HT-29 (cell line): ENCODE measurements at places on chromosomes 7 and 10. TPM values are rescaled to one million over a fixed set of nuclear protein-coding genes. Genes with fewer than 3 reads are reported as not detected.

GRCh38 chr10:11760861-11761260 is 18.7 kb downstream of the ECHDC3 start:
- DNase-seq, result no peak

GRCh38 chr7:66664590-66665293 is 36.1 kb downstream of the KCTD7 start:
- no peak for DNase-seq

GRCh38 chr10:12417331-12417730 is 68.0 kb downstream of the CAMK1D start:
- no peak for DNase-seq

GRCh38 chr10:75959209-75959608 is 527.8 kb downstream of the LRMDA start:
- DNase-seq, result no peak

Gene OR9A2
- total RNA-seq, result 0.29 TPM in 1 of 2 replicates, not detected in the other

- DNase-seq, result no peak
These were observed 26.8 kb upstream of the PSAP start for GRCh38 chr10:71877821-71878220.

- no peak for DNase-seq
These were observed 14.7 kb upstream of the MTPN start for GRCh38 chr7:135991906-135992305.

DNA sequence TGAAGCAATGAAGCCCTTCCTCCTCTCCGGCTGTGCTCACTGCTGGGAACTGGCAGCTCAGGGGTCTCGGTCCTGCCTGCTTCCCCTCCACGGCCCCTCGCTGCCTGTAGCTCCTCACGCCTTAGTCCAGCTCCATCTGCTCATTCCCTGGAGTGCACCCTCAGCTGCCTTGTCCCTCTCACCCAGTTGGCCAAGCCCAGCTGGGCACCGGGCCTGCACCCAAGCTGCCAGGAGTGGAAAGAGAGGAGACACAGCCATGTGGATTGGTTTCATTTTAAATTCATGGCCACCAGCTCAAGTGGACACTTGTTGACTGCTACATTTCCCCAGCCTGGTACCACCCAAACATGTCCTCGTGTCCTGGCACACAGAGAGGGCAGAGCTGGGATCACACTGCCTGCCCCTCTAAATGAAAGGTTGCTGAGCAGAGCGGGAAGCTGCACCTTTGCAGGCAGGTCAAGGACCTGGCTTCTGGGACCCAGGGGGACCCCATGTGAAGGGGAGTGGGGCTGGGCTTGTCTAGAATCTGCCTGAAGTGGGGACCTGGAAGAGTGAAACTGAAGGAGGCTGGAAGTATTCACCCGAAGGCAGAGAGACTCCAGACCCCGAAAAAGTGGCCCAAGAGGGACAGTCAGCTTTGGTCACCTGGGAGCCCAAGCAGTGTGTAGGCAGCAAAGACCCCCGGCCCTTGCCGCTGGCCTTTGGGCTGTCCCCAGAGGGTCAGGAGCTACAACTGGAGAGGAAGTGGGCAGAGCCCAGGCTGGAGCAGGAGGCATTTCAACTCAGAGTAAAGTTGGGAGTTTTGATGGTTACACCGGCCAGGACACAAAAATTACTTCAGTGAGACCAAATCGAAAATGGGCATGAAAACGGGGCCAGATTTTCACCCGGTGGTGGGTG is 15.0 kb upstream of the BNIP3 start:
- DNase-seq, result no peak

DNA sequence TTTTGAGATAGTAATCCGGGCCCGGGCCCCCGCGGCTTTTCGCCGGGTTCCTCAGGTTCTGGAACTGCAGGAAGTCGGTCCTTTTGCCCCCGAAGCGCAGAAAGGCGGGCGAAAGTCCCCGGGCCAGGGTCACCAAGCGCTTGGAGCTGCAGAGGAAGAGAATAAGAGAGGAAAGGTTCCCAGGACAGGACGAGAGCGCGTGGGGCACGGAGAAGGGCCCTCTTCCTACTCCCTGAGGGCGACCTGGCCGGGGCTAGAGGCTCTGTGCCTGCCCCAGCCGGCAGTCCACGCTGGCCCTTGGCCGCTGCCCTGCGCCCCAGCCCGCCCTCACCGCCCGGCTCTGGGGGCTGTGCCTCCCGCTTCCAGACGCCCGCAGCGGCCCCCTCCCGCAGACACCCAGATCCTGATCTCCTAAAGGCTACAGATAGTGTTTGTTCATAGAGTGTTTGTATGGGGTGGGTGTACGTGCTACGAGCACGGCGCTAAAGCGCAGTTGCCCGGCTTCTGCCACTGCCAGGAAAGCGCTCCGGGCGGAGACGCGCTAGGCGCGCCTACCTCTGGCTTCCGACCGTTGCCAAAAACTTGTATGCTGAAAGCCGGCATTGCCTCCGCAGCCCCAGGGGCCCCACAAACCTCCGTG is 3.2 kb downstream of the HPSE2 start:
- no peak for DNase-seq

Gene TMEM236
- total RNA-seq, result not detected in 2 replicates

DNA sequence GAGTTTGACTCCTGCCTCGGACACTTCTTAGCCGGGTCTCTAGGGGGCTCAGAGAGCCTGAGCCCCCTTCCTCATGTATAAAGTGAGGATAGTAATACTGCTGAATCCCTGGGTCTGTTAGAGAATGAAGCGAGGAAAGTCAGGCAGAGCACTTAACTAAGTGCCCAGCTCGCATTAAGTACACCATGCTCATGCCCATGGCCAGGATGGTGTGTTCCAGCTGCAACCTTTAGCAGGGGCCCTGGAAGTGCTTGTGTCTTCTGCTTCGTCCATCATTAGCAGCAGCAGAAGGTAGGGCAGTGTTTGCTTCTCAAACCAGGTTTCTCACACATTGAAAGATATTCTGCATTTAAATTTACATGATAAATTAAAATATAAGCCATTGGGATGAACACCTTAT is 27.3 kb upstream of the WDFY4 start:
- no peak for DNase-seq
